ENCODE measurements at places on chromosomes 2 and 18. TPM values are rescaled to one million over a fixed set of nuclear protein-coding genes. Genes with fewer than 3 reads are reported as not detected.

Gene KRTCAP3
- 3.5 TPM for total RNA-seq

Gene ATP6V1B1
- not detected for total RNA-seq

Gene C2orf80
- not detected for total RNA-seq

Gene FOXI3
- total RNA-seq: not detected

DNA sequence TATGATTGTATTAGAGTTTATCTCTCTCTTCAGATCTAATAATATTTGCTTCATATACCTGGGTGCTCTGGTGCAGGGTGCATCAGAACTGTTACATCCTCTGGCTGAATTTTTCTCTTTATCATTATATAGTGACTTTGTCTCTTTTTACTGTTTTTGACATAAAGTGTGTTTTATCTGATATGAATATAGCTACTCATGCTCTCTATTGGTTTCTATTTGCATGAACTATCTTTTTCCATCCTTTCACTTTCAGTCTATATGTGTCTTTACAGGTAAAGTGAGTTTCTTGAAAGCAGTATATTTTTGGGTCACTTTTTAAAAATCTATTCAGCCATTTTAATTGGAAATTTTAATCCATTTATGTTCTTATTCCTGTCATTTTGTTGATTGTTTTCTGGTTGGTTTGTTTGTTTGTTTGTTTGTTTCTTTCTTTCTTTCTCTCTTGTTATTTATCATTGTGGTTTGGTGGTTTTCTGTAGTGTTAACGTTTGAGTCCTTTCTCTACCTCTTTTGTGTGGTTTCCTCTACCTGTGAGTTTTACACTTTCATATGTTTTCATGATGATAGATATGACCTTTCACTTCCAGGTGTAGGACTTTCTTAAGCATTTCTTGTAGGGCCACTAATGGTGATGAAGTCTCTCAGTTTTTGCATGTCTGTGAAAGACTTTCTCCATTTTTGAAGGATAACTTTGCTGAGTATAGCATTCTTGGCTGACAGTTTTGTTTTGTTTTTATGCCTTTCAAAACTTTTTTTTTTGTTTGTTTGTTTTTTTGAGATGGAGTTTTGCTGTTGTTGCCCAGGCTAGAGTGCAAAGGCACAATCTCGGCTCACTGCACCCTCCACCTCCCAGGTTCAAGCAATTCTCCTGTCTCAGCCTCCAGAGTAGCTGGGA, 54.9 kb downstream of the CCNT2 start:
- no peak for DNase-seq

DNA sequence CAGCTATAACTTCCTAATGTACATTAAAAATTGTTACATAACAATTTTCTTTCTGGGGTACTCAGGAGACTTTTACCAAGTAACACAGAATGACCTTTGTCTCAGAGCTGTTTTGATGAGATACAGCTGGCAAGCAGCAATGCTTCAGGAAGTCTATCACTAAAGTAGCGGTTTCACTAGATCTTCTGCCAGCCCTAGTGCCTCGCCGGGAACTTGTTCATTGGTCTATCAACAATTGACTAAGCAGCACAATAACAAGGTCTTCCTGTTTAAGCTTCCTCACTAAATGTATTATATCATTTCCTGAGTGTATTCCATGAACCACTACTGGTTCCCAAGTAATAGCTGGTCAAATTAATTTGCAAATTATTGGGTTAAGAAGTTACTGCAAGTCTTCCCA, 69.2 kb downstream of the TRIP12 start:
- peak; percentile 31 for DNase-seq

GRCh38 chr2:64914247-64914646, 75.0 kb upstream of the SLC1A4 start:
- DNase-seq: no peak

DNA sequence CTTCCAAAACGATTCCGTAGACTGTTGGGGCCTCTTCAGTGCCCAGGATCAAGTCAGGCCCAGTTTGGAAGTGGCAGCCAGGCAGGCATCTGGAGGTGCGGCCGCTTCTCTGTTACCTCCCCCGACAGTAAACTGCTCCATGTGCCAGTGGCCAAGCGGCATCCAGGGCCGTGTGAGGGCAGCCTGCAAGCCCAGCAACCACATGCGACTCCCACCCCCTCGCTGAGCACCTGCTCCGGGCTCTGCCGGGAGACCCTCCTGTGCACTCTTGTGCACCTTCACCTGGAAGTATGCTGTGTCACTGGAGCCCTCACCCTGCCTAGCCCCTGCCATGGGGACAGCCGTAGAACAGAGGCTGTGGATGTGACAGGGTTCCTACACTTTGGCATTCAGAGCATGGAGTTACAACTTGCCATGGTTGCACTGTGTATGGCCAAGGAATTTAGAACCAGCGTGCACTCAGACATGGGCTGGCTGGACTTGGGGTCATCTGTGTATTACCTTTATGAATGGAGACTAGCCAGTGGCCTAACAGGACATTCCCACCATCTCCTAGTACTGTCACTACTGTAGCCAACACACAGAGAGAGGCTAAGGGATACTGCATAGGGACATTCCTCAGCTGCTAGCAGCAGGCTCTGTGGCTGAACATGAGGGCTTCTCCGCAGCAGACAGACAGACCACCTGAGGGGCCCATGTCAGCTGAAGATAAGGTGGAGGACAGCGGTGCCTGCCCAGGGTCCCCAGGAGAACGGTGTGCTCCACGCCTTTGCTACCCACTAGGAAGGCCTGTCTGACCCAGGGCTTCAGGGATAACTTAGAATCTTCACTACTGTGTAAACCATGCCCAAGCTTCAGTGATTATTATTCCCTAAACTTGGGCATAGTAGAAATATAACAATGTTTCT, 25.0 kb upstream of the FAHD2A start:
- no peak for DNase-seq

GRCh38 chr2:3127710-3128109, 249.9 kb downstream of the EIPR1 start:
- DNase-seq: no peak

DNA sequence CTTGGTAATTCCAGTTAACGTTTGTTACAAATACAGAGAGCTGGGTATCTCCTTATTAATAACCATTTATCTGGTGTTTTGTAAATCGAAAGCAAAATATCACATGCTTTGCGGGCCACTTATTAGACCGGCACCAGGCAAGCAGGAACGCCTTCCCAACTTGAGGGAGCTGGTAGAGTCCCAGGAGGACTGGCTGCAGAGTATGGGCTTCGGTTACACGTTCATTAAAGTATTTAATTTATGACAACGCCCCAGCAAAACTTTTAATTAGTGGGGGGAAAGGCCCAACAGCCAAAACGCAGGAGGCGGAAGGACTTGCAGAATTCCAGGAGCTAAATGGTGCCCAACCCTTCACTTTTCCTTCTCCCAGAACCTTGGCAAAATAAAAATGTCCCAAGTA, 3.7 kb downstream of the SMAD7 start:
- DNase-seq: no peak

DNA sequence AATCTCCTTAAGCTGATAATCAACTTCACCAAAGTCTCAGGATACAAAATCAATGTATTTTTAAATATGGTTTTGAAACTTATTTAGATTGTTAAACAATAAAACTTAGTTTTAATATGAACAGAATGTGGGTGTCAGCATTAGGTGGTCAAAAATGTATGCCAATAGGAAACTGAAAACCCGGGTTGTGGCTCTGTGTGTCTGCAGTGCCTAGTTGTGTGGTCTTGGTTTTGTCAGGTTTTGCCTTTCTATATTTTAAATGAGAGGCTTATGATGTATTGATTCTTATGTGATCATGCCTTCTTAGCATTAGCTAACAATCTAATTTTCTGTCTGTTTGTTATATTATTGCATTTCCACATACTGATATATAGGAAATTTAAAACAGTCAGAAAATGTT, 227.8 kb downstream of the ZNF407 start:
- no peak for DNase-seq

- DNase-seq: peak; percentile 14
Observed at GRCh38 chr2:224753743-224754540, 37.8 kb upstream of the CCDC195 start.

- no peak for DNase-seq
Observed at GRCh38 chr2:237720444-237720843, 78.1 kb upstream of the RBM44 start.

DNA sequence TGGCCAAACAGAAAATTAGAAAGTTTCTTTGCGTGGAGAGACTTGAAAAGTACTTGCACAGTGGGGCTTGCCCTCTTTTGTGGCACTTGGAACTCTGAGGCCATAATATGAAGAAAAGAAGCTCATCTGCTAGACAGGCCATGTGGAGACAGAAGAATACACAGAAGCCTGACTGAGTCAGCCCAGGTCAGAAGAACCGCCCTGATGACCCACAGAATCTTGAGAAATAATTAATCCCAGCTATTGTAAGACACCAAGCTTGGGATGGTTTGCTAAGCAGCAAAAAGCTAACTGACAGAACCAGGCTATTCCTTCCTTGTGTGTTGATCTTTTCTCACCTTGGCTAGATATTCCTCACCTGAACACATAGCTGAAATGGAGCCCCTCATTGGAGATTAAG, 33.7 kb downstream of the G6PC2 start:
- DNase-seq: peak; percentile 77

DNA sequence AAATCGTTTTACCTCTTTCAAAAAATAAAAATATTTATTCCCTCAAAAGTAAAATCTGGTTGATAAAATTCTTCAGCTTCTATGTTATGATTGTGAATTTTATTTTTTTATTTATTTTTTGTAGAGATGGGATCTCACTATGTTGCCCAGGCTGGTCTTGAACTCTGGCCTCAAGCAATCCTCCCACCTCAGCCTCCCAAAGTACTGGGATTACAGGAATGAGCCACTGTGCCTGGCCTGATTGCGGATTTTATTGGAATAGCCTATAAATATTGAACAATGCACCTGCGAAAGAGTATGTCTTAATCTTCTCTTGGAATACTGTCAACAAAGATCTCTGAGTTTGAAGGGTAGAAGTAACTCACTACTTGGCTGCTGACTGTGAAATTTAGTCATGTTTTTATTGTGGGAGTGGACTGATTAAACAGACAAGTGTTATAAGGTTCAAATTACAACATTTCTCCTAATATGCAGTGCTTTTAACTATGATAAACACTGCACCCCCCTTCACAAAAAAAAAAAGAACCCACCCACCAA, 138.0 kb downstream of the AFF3 start:
- DNase-seq: no peak

DNA sequence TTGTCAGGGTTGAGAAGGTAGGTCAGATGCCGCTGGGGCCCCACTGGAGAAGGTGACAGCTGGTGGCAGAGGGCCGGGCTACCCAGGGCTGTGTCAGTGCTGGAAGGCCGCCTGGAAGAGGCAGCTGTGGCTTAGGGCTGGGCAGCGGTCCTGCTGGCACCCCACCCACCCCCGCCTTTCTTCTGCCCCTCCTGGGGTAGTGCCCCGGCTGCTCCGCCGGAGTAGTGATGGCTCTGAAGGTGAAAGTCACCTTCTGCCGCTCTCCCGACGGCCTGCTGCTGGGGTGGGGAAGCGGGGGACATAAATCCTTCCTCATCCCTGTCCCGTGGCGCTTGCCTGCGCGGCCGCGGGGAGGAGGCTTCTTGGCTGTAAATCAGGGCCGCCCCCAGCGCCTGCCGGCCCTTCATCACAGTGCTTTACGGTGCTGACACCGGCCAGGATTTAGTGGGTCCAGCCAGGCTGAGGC, 332.2 kb downstream of the DYSF start:
- DNase-seq: no peak

- DNase-seq: no peak
Observed at GRCh38 chr2:84970210-84970867, 622 bp upstream of the KCMF1 start.

GRCh38 chr2:240893363-240893844, 2.6 kb downstream of the MAB21L4 start:
- peak; percentile 75 for DNase-seq

DNA sequence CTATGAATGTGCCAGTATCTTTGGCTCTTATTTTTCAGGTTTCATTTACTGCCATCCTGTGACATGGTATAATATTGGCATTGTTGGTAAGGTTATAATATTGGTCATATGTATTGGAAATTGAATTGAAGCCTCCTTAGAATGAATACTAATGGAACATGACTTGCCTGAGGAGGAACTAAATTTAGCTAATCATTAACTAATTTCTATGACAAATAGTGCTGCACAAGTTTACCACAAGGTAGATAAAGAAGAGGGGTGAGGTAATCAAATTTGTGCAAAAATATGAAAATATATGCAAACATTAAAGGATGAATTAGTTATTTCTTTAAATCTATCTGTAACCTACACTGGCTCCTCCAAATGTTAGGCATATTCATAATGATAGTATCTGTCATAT, 43.2 kb upstream of the ORC2 start:
- peak; percentile 76 for DNase-seq
